Amniotic stem cell (primary cell): ENCODE measurements at places on chromosomes 16 and 17.

- no peak for DNase-seq
Measured at GRCh38 chr16:68283346-68283745, 19.0 kb downstream of the SLC7A6 start.

GRCh38 chr16:894841-895240, 75.9 kb downstream of the LMF1 start:
- no peak for DNase-seq

GRCh38 chr17:47891545-47892088, 4.4 kb upstream of the SP2 start:
- no peak for DNase-seq

- no peak for DNase-seq
Measured at GRCh38 chr16:16830401-16830800, 451.5 kb downstream of the NPIPA7 start.

- DNase-seq: no peak
Measured at GRCh38 chr16:30418350-30419181, 11.2 kb downstream of the ZNF771 start.

DNA sequence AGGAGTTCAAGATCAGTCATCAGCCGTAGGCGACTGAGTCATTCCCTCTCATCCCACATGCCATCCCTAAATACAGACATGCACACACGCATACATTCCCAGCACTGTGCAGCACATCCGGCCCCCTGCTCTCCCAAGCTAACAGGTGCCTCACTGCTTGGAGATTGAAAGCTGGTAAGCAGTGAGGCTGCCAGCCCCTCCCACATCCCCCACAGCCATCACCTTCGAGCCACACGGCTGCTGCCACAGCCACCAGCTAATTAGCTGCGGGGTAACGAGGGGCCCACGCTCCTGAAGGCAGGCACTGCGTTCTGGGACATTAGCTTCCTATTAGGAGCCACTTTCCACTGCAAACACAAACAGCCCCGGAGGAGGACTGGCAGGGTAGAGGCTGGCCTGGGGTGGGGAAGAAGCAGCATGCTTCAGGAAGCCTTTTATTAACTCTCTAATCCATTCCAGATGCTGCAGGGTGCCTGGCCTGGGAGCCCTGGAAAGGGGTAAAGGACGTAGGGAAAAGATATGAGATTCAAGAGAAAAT, 179.6 kb downstream of the CCT6B start:
- DNase-seq: no peak
